Aorta (tissue), 5 donors: ENCODE measurements at places on chromosomes 2 and 18. TPM values are rescaled to one million over a fixed set of nuclear protein-coding genes. Genes with fewer than 3 reads are reported as not detected.
A peak's percentile ranks its signal among the peaks of the same experiment; 100 is the strongest.

DNA sequence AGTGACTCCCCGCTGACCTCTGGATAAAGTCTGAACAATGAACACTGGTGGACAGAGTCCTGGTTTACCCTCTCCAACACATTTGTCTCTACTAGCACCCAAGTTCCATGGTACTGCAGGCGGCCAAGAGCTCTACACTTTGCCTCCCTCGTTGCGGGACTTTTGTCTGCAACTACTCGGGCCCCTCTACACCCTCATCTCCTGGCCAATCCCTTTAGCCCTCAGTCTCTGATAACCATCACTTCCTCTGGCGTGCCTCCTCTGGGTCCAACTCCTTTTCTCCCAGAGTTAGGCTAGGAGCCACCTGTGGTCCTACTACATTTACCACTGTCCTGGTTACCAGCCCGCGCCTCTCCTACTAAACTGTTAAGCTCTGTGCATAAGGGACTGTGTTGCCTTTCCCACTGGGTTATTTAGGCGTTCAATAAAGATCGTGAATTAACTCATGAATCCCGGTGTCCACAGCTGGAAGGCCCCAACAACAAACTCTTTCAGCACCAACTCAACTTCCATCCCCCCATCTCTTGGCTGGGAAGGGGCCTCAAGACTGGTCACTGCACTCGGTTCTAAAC is 757 bp downstream of the HDHD2 start:
- H3K4me1 ChIP-seq: no peaks in the 10 kb centered on the region
- no peaks in the 10 kb centered on the region for H3K36me3 ChIP-seq
- no peak for DNase-seq

GRCh38 chr18:38571651-38572050 is 1006.1 kb upstream of the CELF4 start:
- H3K27ac ChIP-seq: no peak overlapping the region
- no peak overlapping the region for H3K4me3 ChIP-seq
- no peak for DNase-seq
- H3K27me3 ChIP-seq: no peaks in the 10 kb centered on the region
- no peaks in the 10 kb centered on the region for H3K36me3 ChIP-seq

GRCh38 chr2:161068670-161069069 is 91.6 kb upstream of the TANK start:
- H3K36me3 ChIP-seq: no peaks in the 10 kb centered on the region
- H3K4me1 ChIP-seq: no peaks in the 10 kb centered on the region
- H3K27me3 ChIP-seq: no peaks in the 10 kb centered on the region
- H3K27ac ChIP-seq: no peak overlapping the region

DNA sequence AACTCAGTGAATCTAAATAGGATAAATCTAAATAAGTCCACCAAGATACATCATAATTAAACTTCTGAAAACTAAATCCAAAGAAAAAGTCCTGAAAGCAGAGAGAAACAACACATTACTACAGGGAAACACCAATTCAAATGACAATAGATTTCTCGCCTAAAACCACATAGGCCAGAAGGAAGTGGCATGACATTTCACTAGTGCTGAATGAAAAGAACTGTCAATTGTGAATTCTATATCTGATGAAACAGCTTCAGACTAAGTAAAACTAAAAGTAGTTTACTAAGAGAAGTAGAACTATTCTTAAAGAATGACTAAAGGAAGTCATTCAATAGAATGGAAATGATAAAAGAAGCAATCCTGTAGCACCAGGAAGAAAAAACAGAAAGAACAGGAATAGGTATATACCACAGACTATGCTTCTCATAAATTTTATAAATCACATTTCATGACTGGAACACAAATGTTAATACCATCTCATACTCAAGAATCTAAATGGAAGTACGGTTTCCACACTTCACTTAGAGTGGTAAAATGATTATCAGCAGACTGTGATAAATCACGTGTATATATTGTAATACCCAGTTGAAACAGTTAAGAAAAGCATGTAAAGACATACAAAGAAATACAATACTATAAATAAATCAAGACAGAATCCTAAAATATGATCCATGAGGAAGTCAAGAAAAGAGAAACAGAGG is 46.4 kb downstream of the ASXL2 start:
- H3K4me3 ChIP-seq: no peak overlapping the region
- H3K27ac ChIP-seq: no peak overlapping the region
- DNase-seq: no peak
- no peaks in the 10 kb centered on the region for H3K27me3 ChIP-seq
- H3K36me3 ChIP-seq: no peaks in the 10 kb centered on the region
- H3K4me1 ChIP-seq: no peaks in the 10 kb centered on the region

DNA sequence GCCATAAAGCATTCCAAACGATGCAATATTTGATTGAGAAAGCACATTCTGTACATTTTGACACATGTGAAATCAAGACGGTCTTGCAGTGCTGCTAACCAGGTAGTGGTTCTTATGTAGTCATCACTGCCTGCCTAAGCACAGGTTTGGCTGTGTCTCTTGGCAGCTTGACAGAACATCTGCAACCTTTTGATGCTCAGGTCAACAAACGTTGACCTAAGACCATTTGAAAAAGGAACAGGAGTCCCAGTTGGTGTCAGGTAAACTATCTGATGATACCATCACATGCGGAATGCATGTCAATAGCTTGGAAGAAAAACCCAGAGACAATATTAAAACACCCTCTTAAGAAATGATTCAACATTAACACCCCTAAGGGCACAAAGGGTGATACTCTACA is 80.7 kb downstream of the L3MBTL4 start:
- no peaks in the 10 kb centered on the region for H3K36me3 ChIP-seq
- H3K27ac ChIP-seq: no peak overlapping the region
- DNase-seq: no peak
- no peak overlapping the region for H3K4me3 ChIP-seq

Gene CBLN2
- not detected for total RNA-seq

GRCh38 chr2:16093639-16094529 is 153.5 kb downstream of the MYCN start:
- H3K4me3 ChIP-seq: no peak overlapping the region
- DNase-seq: no peak
- no peaks in the 10 kb centered on the region for H3K36me3 ChIP-seq
- H3K27ac ChIP-seq: no peak overlapping the region
- H3K4me1 ChIP-seq: no peaks in the 10 kb centered on the region
- no peaks in the 10 kb centered on the region for H3K27me3 ChIP-seq

DNA sequence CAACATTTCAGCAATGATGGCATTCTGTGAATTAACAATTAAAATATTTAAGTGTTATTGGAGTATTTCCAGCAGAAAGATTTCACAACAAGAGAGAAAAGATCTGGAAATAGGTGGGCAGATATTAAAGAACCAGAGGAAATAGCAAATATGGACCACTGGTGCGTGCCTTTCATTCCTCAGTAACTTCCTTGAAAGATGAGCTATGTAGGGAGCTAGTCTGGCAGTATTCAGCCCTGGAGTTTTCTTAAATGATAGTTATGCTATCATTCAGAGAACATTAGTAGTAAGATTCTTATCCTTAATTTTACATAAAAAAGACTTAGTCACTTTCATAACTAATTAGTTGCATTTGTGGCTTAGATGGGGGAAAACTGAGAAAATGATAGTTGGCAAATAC is 41.5 kb downstream of the TANC1 start:
- H3K27ac ChIP-seq: no peak overlapping the region
- H3K27me3 ChIP-seq: no peaks in the 10 kb centered on the region
- no peak overlapping the region for H3K4me3 ChIP-seq
- H3K36me3 ChIP-seq: no peaks in the 10 kb centered on the region

Gene LRATD1
- total RNA-seq: 2.1 TPM

Gene ZBTB7C
- total RNA-seq: 18.2 TPM

DNA sequence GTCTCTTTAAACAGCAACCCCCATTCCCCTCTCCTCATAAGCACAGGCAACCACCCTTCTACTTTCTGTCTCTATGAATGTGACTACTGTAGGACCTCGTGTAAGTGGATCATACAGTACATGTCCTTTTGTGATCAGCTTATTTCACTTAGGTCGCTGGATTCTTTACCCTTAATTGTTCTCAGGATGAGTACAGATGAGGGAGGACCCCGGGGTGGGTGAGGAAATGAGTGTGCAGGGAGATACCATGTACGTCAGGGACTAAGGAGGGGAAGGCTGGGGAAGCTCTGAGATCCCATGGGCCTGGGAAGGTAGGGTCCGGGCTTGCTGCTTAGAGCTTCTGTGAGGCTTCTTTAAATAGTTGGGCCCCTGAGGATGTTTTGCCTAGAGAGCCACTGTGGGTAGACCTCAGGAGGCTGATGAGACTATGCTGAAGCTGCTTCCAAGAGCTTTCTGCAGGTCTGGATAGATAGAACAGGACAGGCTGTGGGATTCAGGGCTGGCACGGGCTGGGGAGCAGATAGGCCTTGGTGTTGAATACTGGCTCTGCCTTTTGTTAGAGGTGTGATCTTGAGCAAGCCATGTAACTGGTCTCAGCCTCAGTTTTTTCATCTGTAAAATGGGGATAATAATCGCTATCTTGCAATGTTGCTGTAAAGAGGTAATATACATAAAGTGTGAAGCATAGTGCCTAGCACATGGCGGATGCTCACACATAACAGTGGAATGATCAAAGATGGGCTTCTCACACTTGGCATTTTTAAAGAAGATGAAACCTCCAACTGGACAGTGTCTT is 155.3 kb downstream of the PRKCE start:
- H3K36me3 ChIP-seq: no peaks in the 10 kb centered on the region
- no peak overlapping the region for H3K4me3 ChIP-seq
- H3K27ac ChIP-seq: no peak overlapping the region
- no peak for DNase-seq
- no peaks in the 10 kb centered on the region for H3K27me3 ChIP-seq
- no peaks in the 10 kb centered on the region for H3K4me1 ChIP-seq

Gene EPHA4
- total RNA-seq: 19.9 TPM

- no peak within 1 kb of the TSS for H3K4me3 ChIP-seq
- no peaks in the 10 kb centered on the region for H3K36me3 ChIP-seq
- no peaks in the 10 kb centered on the region for H3K27me3 ChIP-seq
- H3K27ac ChIP-seq: no peak within 1 kb of the TSS
Measured at GRCh38 chr2:158795195-158795924, at the start of gene DAPL1. Gene DAPL1, plus strand, starts transcription at chr2:158795317. Its CDS starts 56 bp downstream, at chr2:158795373.

Gene EMX1
- total RNA-seq: not detected

Gene FZD7
- 24.3 TPM for total RNA-seq

DNA sequence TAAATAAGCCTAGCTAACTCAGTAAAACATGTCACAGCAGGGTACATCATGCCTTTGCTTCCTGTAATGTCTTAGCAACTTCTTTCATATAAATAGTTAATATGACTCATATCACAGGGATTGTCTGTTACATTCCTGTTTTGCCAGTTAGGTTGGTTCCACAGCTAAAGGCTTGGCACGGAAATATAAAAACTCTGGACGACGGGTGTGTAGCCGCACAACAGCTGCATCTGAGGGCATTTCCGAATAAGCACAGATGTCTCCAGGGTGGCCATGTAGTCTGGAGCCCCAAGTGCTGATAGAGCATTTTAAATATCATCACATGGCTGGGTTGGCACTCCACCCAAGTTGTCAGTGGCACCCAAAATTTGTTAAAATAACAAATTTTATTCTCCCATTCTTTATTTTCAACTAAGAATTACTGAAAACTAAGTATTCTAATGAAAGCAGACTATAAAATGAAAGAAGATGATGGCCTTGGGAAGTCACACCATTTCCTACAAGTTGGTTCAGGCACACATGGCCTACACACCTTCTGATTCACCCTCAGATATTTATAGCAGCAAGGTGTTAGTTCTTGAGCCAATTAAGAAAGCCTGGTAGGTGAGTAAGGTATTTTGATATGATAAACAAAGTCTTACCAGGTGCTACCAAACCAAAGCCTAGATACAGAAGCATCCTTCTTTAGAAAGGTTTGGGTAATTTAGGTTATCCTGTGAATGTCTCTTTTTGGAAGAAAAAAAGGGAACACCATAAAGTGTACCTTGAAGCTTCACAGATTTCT is 61.8 kb upstream of the STK17B start:
- no peaks in the 10 kb centered on the region for H3K27me3 ChIP-seq
- H3K4me1 ChIP-seq: peaks cover 3% of the 10 kb centered on the region
- H3K4me3 ChIP-seq: no peak overlapping the region
- DNase-seq: peak; percentile 63
- peak overlapping the region; percentile 28 for H3K27ac ChIP-seq

Gene ECEL1
- total RNA-seq: 2.1 TPM

- no peaks in the 10 kb centered on the region for H3K27me3 ChIP-seq
- H3K27ac ChIP-seq: no peak overlapping the region
- no peaks in the 10 kb centered on the region for H3K4me1 ChIP-seq
Measured at GRCh38 chr2:118614841-118615271, 232.6 kb downstream of the EN1 start.

DNA sequence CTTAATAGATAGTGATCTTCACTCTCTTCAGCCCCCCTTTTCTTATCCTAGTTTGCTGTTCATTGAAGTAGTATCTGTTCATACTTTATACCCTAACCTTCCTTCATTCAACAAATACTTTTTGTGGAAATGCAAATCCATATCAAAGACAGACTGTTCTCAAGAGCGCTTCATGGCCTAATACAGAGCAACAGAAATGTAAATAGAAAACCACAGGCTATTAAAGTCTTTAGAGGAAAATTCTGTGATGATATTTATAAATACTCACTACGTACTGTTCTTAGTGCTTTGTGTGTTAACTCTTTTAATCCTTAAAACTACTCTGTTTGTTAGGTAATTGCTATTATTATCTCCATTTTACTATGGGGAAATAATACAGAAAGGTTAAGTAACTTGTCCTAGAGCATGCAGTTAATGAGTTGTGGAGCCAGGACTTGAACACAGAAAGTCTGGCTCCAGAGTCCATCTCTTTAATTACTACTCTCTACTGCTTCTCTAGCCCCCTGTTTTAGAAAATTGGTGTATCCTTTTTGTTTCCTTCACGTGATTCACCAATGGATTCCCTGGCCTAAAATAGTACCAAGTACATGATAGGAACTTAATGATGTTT is 2.9 kb downstream of the MDH1 start:
- DNase-seq: no peak
- H3K27me3 ChIP-seq: no peaks in the 10 kb centered on the region
- H3K36me3 ChIP-seq: no peaks in the 10 kb centered on the region
- no peak overlapping the region for H3K4me3 ChIP-seq
- no peak overlapping the region for H3K27ac ChIP-seq

- H3K27me3 ChIP-seq: no peaks in the 10 kb centered on the region
- no peak overlapping the region for H3K4me3 ChIP-seq
- no peak overlapping the region for H3K27ac ChIP-seq
- H3K36me3 ChIP-seq: no peaks in the 10 kb centered on the region
- peak; percentile 66 for DNase-seq
Measured at GRCh38 chr2:20136149-20136548, 84.7 kb upstream of the LAPTM4A start.

Gene EIF2B4
- total RNA-seq: 32.2 TPM

Gene LYG2
- not detected for total RNA-seq

- no peak for DNase-seq
- H3K27ac ChIP-seq: no peak overlapping the region
- H3K4me3 ChIP-seq: no peak overlapping the region
- no peaks in the 10 kb centered on the region for H3K36me3 ChIP-seq
Measured at GRCh38 chr2:95031726-95032116, 6.2 kb downstream of the MAL start.

Gene TTC31
- 29.5 TPM for total RNA-seq

GRCh38 chr2:8490166-8490721 is 191.6 kb upstream of the ID2 start:
- H3K4me3 ChIP-seq: no peak overlapping the region
- no peak for DNase-seq
- no peaks in the 10 kb centered on the region for H3K4me1 ChIP-seq
